Fibroblast of skin of right biceps (primary cell): ENCODE measurements at places on chromosomes 3 and 15.
A peak's percentile ranks its signal among the peaks of the same experiment; 100 is the strongest.

- no peak for DNase-seq
Measured at GRCh38 chr15:94238539-94239118, 7.3 kb downstream of the MCTP2 start.

GRCh38 chr3:197791892-197792647 is 1.0 kb downstream of the LRCH3 start:
- DNase-seq: peak; percentile 25

DNA sequence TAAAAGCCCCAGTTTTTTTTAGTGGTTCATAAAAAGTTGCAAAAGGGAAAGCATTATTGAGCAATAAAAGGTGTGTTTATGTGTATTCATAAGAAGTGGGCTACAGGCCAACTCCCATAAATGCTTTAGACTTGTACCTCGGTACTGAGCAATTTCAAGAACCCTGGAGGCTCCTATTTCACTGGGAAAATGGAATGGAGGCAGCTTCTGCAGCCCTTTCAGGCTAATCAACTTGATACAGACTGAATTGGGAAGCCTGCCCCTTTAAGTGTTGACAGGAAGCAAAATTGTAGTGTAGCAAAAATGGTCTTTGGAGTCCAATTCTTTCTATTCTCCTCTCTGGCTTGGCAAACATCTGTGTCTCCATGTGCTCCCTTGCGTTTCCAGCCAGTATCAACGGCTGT is 118.8 kb downstream of the ECT2 start:
- no peak for DNase-seq

DNA sequence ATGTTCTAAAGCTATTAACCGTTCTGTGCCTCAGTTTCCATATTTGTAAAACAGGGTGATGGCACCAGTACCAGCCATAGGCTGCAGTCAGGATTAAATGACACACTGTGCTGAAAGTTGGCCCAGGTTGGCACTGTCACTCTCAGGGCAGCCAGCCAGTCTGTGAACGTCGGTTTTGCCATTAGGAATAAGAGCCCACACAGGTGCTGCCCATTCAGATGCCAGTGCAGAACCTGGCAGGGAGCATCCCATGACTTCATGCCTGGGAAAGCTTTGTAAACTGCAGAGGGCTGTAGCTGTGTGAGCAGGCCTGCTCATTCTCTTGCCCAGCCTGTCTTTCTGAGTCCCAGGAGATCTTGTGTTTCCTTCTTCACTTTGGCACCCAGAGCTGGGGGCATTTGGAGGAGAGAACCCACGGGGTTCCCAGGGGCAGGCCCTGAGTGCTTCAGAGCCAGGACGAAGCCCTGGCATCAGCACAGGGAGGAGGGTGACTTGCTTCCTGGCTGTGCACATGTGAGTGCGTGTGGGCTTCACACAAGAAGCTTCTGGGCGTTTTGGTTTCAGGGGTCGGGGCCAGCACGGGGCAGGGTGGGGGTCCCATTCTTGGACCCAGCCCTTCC is 46.9 kb downstream of the ZNF710 start:
- no peak for DNase-seq

- no peak for DNase-seq
Measured at GRCh38 chr3:58743296-58743695, 76.7 kb upstream of the FAM3D start.

DNA sequence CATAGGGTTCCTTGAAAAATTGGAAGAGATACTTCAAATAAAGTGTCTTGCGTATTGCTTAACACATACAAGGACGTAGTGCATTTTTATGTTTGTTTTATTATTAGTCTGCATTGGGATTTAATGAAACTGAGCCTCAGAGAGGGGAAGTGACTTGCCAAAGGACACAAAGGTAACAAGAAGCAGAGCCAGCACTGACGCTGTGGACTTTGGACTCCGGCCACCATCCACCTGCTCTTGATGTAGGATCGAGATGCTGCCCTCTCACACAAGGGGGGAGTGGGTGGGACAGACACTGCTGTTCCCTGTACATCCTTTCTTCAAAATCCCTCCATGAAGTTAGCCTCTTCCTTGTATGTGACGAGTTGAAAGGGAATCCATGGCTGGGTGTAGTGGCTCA is 435.4 kb upstream of the RGMA start:
- no peak for DNase-seq

DNA sequence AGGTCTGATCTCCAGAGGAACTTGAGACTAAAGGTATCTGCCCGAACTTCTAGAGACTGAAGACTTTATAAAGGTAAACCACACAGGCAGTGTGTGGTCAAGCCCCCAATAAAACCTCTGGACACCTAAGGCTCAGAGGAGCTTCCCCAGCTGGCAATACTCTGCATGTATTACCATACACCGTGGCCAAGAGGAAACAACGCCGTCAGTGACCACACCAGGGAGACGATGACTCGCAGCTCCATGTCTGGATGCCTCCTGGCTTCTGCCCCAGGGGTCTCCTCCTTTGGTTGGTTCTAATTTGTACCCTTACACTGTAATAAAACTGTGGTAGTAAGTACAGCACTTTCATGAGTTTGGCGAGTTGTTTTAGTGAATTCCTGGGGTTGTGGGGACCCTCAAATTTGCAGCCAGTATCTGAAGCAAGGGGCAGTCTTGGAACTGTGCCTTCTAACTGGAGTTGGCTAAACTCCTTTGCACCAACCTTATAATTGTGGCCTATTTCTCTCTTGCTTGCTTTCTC is 32.1 kb upstream of the BCL2L10 start:
- peak; percentile 68 for DNase-seq

GRCh38 chr3:76789237-76789636 is 250.7 kb upstream of the ROBO2 start:
- no peak for DNase-seq

GRCh38 chr3:181626036-181626435 is 85.7 kb upstream of the SOX2 start:
- no peak for DNase-seq

- no peak for DNase-seq
Measured at GRCh38 chr15:86488046-86488445, 408.4 kb downstream of the AGBL1 start.

GRCh38 chr3:148078658-148079057 is 619.0 kb upstream of the AGTR1 start:
- peak; percentile 34 for DNase-seq

DNA sequence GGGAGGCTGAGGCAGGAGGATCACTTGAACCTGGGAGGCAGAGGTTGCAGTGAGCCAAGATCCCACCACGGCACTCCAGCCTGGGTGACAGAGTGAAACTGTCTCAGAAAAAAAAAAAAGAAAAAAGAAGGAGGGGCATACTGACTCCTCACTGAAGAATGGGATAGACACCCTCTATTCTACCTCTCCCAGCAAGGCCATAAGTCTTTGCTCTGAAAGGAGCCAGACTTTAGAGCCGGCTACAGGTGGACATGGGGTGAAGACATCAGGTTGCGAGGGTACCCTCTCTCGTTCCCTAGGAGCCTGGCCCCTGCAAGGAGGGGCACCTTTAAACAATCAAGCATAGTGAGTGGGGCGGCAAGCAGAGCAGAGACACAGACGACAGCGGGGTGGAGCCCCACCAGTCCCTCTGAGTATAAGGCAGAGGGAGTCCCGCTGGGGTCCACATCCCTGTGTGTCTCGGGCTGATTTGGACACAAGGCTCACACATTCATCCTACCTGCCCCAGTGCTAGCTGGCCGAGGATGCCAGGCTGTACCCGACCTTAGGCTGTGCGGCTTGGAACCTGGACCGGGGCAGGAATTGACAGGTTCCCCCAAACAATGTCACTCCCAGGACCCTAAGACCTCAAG is 1.1 kb downstream of the GRAMD2A start:
- DNase-seq: no peak

- no peak for DNase-seq
Measured at GRCh38 chr15:28974142-28974541, 88.4 kb downstream of the APBA2 start.

- no peak for DNase-seq
Measured at GRCh38 chr3:124650798-124651197, 79.5 kb upstream of the UMPS start.
